Inflammatory macrophage treated with lipopolysaccharide for 4 hours (primary cell): ENCODE measurements at places on chromosomes 12 and 14.

- DNase-seq = no peak
These were observed 150.2 kb downstream of the SRGAP1 start for GRCh38 chr12:63994704-63995103.

- DNase-seq = no peak
These were observed 1024.9 kb downstream of the TMEM121 start for GRCh38 chr14:106551265-106551664.

GRCh38 chr14:88825078-88825458 is 617 bp downstream of the TTC8 start:
- DNase-seq = peak; percentile 31

DNA sequence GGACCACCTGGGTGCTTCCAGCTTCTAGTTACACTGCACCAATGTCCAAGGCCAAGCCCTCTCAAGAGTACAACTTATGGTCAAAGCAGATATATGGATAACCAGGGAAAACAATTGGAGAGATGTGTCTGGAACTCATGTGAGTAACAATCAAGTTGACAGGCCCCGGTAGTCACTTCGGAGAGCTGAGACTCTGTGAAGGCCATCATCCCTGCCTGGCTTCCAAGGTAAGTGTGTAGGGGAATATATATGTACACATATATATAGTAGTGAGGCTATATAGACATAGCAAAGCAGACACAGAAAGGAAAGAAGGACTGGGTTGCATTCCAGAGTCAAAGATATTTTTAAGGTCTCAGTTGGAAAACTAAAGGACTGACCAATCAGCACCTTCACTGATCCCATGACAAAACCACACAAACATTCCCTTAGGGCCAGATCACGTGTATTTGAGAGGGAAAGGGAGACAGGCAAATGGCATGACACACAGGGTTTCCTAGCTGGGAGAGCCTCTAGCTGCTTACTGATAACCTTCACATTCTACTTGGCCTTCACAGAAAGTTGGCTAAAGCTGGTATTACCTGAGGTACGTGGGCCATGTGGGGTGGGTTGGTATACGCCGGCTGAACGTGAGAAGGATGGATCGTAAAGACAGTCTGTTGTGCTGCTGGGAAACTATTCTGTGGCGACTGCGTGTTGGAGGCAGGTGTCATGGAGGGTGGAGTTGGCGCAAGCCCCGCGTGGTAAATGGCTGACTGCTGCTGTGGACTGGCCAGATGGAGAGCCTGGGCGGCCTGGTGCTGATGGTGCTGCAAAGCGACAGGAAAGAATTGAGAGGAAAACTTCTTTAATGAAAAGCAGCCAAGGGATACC is 50.0 kb downstream of the SH2B3 start:
- DNase-seq = no peak

DNA sequence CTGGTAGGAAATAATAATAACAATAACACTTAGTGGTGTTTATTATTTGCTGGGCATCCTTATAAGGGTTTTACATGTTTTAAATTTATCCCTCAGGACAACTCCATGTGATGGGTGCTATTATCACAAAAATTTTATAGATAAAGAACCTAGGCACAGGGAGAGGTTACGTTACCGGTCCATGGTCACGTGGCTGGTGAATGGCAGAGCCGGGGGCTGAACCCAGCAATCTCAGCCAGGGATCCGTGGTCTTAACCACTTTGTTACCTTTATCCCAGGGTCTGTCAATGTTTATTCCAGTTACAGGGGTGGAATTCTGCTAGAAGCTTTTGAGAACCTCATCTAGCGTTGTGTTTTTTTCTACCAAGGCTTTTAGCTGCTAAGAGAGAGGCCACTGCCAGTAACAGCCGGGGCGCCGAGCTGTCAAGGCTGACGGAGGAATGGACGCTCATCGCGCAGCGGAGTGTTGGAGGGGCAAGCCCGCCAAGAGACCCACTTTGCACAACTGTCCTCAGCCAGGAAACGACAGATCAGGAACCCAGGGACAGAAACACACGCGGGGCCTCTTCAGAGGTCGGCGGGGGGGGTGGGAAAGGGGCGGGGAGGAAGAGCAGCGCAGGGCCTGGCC is 418 bp downstream of the AMN1 start:
- peak; percentile 38 for DNase-seq

- DNase-seq = no peak
These were observed 46.5 kb downstream of the PAPLN start for GRCh38 chr14:73283608-73284379.

DNA sequence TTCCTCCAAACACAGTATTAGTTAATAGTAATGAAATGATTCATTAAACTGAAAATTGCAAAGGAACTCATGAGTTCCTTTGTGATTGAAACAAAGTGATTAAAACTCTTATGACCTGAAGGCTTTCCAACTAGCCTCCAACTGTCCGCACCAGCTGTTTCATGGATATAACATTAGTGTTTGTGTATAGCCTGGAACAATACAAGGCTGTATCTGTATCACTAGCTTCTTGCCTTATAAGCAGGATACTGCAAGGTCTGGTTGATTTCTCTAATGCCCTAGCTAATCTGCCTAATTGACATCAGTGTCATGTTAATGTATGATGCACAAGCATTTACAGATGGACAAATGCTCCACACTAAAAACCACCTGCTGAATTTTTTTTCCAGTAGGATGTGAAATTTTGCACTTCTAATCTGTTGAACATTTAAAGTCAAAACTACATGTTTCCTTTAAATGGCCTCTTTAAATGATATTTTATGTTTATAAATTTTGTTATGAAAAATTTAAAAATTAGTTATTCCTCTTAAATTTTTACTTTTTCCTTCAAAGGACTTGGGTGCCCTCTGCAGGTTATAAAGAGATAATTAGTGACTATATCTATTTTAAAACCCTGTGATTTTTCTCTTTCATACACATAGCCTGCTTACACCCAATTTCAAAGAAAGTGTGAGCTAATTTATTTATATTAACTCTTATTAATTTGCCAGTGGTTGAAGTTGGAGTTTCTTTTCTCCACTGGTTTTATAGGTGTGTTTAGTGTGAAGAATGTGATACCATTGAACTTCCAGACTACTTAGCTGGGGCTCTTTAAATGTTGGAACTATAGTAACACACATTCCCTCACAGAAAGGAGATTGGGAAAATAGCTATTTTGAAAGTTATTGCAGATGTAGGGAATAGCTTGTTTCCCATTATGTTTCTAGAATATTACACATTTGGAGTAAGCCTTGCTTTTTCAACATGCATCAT is 25.4 kb downstream of the AP5M1 start:
- peak; percentile 12 for DNase-seq

DNA sequence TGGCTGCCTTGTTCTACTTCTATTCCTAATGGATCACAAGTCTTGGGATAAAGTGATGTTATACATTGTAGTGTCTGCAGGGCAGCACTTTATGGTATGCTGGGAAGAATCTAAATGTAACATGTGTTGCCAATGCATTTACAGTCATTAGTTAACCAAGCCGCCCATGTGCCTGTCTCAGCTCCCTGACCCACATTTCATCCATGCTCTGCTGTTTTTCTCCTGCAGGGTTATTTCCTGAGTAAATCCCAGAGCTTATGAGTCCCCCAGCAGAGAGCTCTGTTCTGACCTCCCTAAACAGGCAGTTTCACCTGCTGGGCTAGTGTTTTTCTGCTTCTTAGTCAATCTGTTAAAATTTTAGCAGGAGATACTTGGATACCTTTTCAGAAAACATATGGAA is 4.4 kb upstream of the TMTC2 start:
- DNase-seq = no peak
